ENCODE measurements at places on chromosomes 3 and 15.

- DNase-seq: no peak
These were observed 21.0 kb upstream of the MOBP start for GRCh38 chr3:39446444-39446843.

GRCh38 chr3:178669022-178669601 lies 132.9 kb downstream of the KCNMB2 start:
- no peak for DNase-seq

GRCh38 chr15:67100801-67101581 lies 35.6 kb downstream of the SMAD3 start:
- DNase-seq: no peak

GRCh38 chr15:28919679-28920655 lies 34.2 kb downstream of the APBA2 start:
- DNase-seq: no peak

- DNase-seq: no peak
These were observed 9.8 kb upstream of the RUVBL1 start for GRCh38 chr3:128133273-128133883.

DNA sequence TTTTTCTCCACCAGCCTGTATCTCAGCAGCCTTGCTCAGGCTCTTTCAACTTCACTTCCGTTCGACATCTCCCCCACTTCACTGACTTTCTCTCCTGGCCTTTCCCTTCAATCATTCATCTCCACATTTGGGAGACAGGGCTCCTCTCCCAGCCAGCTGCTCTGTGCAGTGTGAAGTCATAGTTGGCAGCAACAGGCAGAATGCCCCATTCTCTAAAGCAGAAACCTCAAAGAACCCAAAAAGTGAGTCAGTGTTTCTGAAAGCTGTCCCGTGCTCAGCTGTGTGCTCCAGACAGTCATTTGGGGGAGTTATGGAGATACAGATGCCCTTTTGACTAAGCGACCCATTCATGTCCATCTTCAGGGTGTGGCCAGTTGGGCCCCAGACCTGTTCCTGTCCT lies 54.3 kb downstream of the NTRK3 start:
- no peak for DNase-seq

- no peak for DNase-seq
These were observed 129.7 kb upstream of the CDIN1 start for GRCh38 chr15:36449662-36450145.

DNA sequence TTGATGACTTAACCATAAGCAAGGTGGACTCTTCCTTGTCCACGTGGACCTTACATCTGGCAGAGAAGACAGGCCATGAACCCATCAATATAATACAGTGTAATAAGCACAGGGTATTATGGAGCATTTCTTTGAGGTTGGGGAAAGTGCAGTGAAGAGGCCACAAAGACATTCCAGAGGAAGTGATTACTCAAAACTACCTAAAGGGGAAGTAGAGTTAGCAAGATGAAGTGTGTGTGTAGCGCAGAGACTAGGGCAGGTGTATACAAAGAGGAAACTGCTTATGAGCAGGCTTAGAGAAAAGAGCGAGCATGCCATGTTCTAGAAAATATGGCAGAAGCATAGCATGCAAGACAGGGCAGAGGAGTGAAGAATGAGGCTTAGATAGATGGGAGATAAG lies 17.9 kb downstream of the CP start:
- DNase-seq: no peak

DNA sequence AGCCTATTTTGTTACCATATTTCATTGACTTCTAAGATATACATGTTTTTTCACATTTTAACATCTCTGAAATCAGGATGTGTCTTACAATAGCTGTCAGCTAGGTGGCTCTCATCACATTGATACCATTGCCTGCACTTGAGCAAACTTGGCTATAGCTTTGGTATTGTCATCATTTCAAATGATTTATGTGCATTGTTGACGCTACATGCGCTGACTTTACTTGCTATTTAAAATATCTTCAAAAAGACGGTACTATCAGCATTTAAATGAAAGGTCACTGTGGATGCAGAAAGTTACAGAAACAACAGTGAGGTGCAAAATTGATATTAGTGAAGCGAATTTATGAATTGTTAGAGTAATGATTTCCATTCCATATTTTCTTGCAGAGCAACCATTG lies 54.0 kb upstream of the ABHD2 start:
- DNase-seq: no peak

- no peak for DNase-seq
These were observed 31.1 kb downstream of the CYP19A1 start for GRCh38 chr15:51307325-51307724.

DNA sequence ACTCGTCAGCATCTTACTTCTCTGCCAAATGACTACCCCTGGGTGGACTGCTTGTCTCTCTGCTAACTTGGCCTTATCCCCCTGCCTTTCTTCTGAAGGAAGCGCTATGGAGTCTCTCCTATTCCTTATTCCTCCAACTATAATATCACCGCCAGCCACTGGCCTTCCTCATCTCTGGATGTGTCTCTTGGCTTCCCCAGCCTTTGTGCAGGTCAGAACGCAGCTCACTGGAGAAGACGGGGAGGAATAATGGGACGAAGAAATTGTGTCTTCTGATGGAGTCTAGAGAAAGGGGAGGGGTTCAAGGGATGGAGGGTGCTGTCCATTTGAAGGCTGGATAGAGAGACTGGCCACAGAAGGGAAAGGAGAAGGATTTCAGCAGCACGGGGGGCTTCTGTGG lies 16.9 kb downstream of the ITGA11 start:
- no peak for DNase-seq

- DNase-seq: no peak
These were observed 51.8 kb downstream of the SPRED1 start for GRCh38 chr15:38304481-38304880.

- no peak for DNase-seq
These were observed 74.2 kb downstream of the TM4SF4 start for GRCh38 chr3:149548669-149549065.

DNA sequence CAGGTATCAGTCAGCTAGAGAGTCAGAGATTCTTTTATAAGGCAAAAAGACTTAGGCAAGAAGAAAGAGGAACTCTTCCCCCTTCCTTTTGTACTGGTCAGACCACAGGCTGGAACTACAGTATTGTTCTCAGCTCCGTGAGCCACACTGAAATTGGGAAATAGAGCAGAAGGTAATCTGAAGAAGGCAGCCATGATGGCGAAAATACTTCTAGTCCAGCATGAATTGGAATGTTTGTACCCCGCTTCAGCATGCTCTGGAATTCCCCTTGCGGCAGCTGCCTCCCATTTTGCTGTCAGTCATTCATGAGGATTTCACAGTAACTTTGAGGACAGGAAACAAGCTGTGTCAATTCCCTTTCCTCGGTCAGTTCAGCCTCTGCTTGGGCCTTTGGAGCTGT lies 96.2 kb downstream of the CORO2B start:
- DNase-seq: no peak
